Esophagus squamous epithelium (tissue), 5 donors: ENCODE measurements at places on chromosomes 7 and 10. TPM values are rescaled to one million over a fixed set of nuclear protein-coding genes. Genes with fewer than 3 reads are reported as not detected.

GRCh38 chr7:348962-349743, 59.2 kb downstream of the FOXL3 start:
- H3K27me3 ChIP-seq: no peaks in the 10 kb centered on the region
- DNase-seq: no peak
- no peaks in the 10 kb centered on the region for H3K36me3 ChIP-seq
- H3K27ac ChIP-seq: no peak overlapping the region

- DNase-seq: no peak
- no peak overlapping the region for H3K4me3 ChIP-seq
- no peaks in the 10 kb centered on the region for H3K36me3 ChIP-seq
- no peak overlapping the region for H3K27ac ChIP-seq
- no peaks in the 10 kb centered on the region for H3K27me3 ChIP-seq
- no peaks in the 10 kb centered on the region for H3K4me1 ChIP-seq
Measured at GRCh38 chr7:24214670-24215069, 69.3 kb upstream of the NPY start.

GRCh38 chr10:113433711-113434110, 119.1 kb upstream of the HABP2 start:
- DNase-seq: no peak
- no peaks in the 10 kb centered on the region for H3K36me3 ChIP-seq
- H3K27ac ChIP-seq: no peak overlapping the region
- H3K4me3 ChIP-seq: no peak overlapping the region
- no peaks in the 10 kb centered on the region for H3K27me3 ChIP-seq
- no peaks in the 10 kb centered on the region for H3K4me1 ChIP-seq

The ADAM8 gene
- total RNA-seq: 5.1 TPM

The SSC4D gene
- total RNA-seq: 0.48 TPM
